ENCODE measurements at places on chromosomes 2 and 18.

- no peak for DNase-seq
These were observed 5.4 kb downstream of the BOLA3 start for GRCh38 chr2:74142340-74142739.

- DNase-seq = no peak
These were observed 978.2 kb downstream of the CPS1 start for GRCh38 chr2:211534632-211535031.

- DNase-seq = no peak
These were observed 180.0 kb upstream of the TPO start for GRCh38 chr2:1233281-1233680.

GRCh38 chr2:229445501-229446211, 174.6 kb upstream of the PID1 start:
- DNase-seq = peak; percentile 69

DNA sequence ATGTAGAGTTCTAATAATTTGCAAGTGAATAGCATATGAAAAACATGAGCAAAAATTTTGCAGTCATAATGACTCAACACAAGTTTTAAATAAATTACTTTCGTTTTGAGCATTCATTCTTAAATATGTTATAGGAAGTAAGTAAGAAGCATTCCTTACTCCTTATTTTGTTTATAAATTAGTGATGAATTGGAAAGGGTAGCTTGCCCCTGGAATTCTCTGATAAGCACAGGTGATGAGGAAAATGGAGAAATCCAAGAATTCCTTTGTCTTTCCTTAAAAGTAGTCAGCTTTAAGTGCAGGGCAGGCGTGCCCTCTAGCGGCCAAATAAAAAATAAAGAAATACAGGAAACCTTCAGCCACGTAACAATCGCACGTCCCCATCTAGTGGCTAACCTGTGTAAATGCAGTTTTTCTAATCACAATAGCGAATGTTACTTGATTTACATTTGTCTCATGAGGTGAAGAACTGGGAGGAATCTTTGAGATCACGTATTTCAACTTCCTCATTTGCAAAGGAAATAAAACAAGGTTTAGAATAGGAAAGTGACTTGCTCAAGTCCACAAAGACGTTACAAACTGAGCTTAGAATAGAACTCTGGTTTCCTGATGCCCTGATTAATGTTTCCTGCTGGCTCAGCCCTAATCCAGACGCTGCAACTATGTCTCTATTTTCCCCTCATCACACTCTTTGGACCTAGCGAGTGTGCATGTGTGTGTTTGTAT, 47.2 kb upstream of the ZNG1B start:
- no peak for DNase-seq

GRCh38 chr2:239187464-239188253, 213.2 kb downstream of the HDAC4 start:
- peak; percentile 44 for DNase-seq

GRCh38 chr2:219475278-219475677, 23.4 kb upstream of the GMPPA start:
- no peak for DNase-seq

GRCh38 chr2:126908721-126909177, 10.1 kb downstream of the TEX51 start:
- DNase-seq = peak; percentile 35

DNA sequence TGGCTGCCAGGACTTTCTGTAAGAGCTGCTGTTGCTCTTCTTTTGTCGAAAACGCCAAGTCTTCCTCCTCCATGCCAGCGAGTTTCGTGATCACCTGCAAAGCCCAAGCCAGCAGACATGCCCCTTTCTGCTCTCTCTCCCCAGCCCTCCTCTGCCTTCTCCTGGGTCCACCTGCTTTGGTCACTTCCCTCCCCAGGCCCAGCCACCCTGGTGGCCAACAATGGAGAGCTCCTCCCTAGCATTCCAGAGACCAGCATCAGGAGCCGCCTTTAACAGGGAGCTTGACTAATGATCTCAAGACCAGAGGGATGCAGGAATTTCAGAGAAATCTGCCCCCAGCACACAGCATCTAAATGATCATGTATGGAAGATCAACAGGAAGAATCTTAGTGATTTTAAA, 34.6 kb downstream of the ERCC3 start:
- no peak for DNase-seq

DNA sequence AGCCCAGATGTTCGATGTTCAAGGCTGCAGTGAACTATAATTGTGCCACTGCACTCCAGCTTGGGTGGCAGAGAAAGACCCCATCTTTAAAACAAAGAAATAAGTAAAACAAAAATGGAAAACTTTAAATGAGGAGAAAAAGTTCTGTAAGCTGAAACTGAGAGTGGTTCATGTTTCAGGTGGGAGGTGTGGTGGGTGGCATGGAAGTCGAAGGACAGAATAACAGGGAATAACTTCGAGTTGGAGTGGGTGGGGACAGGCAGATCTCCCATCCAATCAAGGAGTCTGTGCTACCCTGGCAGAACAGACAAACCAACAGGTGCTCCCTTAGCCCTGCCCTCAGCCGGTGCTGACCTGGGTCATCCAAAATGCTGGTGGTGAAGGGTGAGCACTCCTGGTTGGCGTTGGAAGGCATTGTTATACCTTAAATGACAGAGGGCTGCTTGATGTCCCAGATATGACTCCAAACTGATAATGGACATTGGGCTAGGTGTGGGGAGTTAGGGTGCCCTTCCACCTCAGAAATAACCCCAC, 328.4 kb downstream of the DYSF start:
- no peak for DNase-seq

DNA sequence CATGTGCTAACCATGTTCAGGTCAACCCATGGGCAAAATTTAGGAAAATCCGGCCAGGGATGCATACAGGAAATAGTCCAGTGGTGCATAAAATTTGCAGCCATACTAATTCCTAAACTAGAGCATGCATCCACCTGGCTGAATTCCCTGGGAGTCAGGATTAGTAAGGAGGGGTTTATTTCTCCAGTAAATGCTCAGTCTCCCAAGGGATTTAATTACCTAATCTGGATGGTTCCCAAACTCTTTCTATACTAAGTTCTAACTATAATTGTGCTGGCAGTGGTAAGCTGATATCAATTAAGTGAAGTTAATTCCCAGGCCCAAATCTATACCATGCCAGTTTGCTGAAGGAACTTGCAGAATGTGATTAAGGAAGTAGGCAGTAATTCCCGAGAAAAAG, 26.2 kb upstream of the EVA1A start:
- no peak for DNase-seq

- no peak for DNase-seq
These were observed 135.9 kb downstream of the ABCA12 start for GRCh38 chr2:215002500-215002899.

- DNase-seq = no peak
These were observed 97.0 kb downstream of the TTC32 start for GRCh38 chr2:19804639-19805260.

DNA sequence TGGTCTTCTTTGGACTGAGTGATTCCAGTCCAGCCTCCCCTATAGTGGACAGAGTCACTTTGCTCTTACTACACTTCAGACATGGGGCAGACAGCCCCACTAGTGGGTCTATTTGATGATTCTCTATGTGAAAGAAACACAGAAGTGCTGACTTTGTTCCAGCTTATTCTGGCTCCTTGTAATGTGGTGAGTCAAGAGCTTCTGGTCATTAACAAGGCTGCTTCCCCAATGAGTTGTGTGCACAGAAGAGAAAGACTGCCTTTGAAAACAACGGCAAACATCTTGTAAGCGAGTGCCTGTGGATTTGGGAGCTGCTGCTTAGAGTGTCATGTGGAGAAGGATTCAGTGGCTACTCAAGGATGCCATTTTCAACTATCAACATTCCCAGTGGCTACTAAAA, 39.1 kb downstream of the RMC1 start:
- DNase-seq = no peak

- DNase-seq = no peak
These were observed 7.1 kb downstream of the PPP1R1C start for GRCh38 chr2:181992776-181993175.

DNA sequence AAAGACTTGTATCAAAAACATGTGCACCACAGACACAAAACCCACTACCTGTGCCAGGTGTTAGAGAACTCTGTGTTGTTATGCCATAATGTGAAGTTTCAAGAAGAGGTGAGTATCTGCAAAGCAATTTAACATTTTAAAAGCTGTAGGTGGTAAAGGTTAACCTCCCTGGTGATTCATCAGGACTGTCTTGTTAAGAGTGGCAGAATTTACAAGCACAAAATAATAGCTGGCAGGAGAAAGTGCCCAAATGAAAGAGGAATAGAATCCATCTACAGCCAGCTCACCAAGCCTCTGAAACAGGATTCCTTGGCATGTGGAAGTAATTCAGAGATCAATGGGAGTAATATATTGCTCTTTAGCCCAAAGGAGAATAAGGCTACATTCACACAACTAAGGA, 230.7 kb downstream of the AFF3 start:
- no peak for DNase-seq

GRCh38 chr2:143730155-143730952, 601.1 kb downstream of the ARHGAP15 start:
- DNase-seq = no peak

- no peak for DNase-seq
These were observed 173.0 kb downstream of the CTIF start for GRCh38 chr18:48711651-48712486.

- DNase-seq = no peak
These were observed 68.8 kb downstream of the GLI2 start for GRCh38 chr2:120804459-120804858.

- DNase-seq = no peak
These were observed 42.8 kb downstream of the CCDC102B start for GRCh38 chr18:68840554-68841263.

DNA sequence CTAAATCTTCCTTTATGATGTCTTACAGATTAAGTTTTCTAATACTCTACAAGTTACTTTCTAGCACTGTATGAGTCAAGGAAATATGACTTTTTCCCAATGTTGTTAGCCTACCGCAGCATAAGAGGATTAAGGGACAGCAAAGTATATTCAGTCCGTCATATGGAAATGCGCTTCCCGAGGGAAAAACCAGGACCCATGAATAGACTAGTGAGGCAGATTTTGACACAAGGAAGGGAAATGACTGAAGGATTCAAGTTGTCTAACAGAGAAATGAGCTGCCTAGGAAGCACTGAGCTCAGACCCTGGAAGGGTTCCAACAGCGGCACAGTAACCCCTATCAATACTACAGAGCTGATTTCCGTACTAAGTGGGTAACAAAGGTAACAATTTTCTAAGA, 12.0 kb downstream of the SEPTIN10 start:
- DNase-seq = no peak

DNA sequence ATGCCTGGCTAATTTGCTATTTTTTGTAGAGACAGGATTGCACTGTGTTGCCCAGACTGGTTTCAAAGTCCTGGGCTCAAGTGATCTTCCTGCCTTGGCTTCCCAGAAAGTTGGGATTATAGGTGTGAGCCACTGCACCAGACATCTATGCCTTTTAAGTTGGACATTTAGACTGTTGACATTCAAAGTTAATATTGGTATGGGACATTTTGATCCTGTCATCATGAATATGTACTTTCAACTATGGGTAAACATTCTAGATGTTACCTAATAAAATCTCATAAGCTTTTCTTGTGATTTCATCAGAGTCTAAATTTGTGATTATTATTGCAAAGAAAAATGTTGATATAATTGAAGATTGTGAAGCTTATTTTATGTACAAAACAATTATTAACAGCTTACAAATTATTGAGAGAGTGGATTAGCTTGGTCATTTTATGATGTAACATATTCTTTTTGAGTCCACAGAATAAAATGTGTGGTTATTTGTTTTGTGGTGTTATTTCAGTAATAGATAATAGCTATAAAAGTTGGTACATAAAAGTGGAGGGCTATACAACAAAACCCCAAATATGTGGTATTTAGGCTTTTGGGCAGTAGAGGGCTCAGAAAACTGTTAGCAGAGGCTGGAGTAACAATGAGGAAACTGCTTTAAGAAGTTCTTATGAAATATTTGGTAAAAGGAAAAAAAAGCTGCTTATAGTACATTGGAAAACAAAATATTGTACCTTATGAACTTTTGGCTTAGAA, 41.4 kb downstream of the STARD6 start:
- no peak for DNase-seq

DNA sequence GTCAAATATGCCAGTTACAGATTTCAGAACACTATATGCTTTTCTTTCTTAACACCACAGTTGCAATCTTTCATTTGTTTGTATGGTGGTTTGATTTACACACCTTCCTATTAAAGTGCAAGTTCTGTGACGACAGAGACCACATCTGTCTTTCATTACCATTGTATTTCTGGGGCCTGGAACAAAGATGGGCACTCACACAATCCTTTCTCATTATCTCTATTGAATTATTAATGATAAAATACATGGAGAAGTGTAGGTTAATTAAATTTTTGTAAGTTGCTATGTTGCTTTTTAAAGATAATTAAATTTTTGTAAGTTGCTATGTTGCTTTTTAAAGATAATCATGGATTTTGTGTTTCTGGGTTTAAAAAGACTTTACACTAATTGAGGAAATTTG, 79.9 kb downstream of the KCTD18 start:
- DNase-seq = no peak

DNA sequence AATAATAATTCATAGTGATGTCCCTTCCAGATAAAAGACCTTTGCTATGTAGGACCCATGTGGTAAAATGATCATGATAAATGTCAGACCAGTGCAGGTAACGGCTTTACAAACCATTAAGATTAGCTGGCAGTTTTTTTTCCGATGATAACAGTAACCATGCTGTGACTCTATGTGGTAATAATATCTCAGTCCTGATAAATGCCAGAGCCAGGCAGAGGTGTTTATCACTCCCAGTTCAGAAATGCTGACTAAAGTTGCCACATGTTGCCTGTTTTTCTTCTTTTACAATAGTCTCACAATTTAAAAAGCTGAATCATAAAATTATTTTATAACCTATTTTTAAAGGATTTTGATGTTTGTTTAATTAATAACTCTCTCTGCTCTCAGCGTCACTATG, 565.1 kb downstream of the ARHGAP15 start:
- no peak for DNase-seq

DNA sequence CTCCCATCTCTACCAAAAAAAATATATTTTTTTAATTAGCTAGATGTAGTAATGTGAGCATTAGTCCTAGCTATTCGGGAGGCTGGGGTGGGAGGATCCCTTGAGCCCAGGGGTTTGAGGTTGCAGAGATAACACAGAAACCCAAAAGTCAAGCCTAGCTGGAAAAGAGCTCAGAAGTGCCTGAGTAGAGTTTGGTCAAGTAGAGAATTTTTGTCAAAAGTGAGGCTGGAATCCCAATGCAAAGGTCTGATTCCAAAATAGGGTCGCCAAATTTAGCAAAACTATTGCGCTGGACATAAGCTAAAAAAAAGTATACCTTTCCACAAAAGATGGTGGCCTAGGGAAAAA, 15.5 kb upstream of the MSH6 start:
- no peak for DNase-seq

GRCh38 chr2:10123281-10123680, 742 bp downstream of the RRM2 start:
- no peak for DNase-seq

DNA sequence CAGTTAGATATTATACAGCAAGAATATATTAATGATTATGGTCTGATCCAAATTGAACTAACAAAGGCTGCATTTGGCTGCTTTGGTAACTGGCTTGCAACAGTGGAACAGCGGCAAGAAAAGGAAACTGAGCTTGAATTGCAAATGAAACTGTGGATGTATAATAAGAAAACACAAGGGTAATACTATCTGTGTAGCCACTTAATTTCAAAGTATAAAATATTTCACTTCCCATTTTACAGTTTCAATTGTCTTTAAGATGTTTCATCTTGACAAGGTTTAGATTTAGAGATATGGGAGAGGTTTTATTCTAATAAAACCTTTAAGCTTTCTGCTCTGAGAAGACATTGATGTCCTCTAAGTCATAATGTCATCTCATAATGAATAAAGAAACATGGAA, 23.8 kb downstream of the WDR75 start:
- DNase-seq = no peak
